Activated CD8-positive, alpha-beta memory T cell treated with anti-CD3 and anti-CD28 coated beads for 1 hour (primary cell): ENCODE measurements at places on chromosomes 16 and 17.

GRCh38 chr17:51103451-51103850 lies 17.2 kb downstream of the SPAG9 start:
- no peak for DNase-seq

DNA sequence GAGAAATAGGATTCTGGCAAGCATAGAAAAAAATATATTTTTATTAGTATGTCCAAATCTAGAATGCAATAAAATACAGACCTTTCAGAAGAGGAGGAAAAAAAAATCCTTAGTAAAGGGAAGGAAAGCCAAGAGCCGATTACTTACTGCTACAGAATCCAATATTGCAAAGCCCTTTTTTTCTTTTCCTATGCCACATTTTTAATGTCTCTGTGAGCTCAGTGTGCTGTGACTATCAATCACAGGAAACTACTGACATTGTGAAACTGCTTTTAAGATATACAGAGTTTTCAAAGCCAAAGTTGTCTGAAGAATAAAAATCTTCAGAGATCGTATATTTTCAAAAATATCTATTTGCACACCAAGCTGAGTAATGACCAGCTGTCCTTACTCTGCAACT lies 120.4 kb downstream of the CHD9NB start:
- no peak for DNase-seq

- DNase-seq: peak; percentile 63
These were observed at the start of gene MLLT6 for GRCh38 chr17:38704606-38705522. TSS of gene MLLT6 (plus strand) at chr17:38705273. CDS start at chr17:38705633, 360 bp downstream.

DNA sequence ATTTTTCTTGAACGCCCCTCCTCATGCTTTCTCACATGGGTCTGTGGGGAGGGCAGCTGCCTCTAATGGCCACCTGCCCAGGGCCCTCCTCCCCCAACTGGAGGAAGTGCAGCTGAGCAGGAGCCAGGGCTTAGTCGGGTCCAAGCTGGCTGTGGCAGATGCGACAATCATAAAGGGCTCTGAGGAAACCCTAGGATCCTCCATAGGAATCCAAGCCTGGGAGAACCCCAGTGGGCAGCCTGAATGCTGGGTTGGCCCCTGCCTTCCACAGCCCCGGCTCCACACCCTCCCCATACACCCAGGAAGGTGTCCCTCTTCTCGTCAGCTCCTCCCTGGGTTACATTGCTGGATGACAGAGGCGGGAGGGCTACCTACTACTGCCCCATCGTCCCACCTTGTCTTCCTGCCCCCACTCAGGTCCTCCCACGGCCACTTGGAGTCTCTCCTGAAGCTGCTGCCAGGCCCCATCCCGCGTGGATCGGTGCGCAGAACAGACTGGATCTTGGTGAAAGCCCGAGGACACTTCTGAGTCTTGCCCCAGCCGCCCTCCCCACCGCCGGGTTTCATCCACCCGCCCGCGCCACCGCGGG lies 15.6 kb upstream of the CBFB start:
- no peak for DNase-seq

- DNase-seq: no peak
These were observed 6.2 kb upstream of the SMG1 start for GRCh38 chr16:18932243-18932987.

- no peak for DNase-seq
These were observed 17.9 kb downstream of the FOXJ1 start for GRCh38 chr17:76123191-76123499.
